ENCODE measurements at places on chromosomes 4 and X. TPM values are rescaled to one million over a fixed set of nuclear protein-coding genes. Genes with fewer than 3 reads are reported as not detected.

Gene MGARP
- total RNA-seq = 0.63 TPM

Gene TBC1D9
- total RNA-seq = 19.1 TPM

DNA sequence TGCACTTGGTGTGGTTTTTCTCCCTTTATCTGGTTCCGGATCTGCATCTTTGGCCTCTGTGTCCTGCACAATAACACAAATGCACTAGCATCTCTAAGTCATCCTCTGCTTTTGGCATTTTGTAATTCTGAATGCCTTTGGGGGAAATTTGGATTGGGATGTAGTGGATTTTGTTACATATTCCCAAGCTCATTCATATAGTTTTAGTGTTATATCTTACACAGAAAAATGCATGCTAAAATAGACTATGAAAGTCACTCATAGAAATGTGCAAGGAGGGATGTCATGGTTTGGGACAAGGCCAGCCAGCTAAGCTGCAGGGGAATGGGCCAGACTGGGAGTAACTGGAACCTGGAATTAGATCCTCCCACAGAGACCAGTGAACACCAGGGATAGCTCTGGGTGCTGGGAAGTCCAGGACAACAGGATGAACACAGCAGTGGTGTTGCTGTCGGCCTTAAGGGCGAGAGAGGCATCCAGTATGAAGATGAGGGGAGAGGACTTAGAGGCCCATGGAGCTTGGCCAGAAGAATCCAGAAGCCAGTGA is 20.1 kb downstream of the ENPP6 start:
- no peaks in the 10 kb centered on the region for H3K27me3 ChIP-seq
- no peak for DNase-seq
- no peaks in the 10 kb centered on the region for H3K36me3 ChIP-seq
- no peak overlapping the region for H3K4me3 ChIP-seq
- no peak overlapping the region for H3K27ac ChIP-seq
- H3K4me1 ChIP-seq = no peaks in the 10 kb centered on the region

- H3K36me3 ChIP-seq = no peaks in the 10 kb centered on the region
- no peak for DNase-seq
- peaks cover 5% of the 10 kb centered on the region for H3K4me1 ChIP-seq
- H3K4me3 ChIP-seq = no peak overlapping the region
These were observed 126.1 kb downstream of the EIF4E start for GRCh38 chr4:98802770-98803198.

Gene ITIH6
- total RNA-seq = not detected

DNA sequence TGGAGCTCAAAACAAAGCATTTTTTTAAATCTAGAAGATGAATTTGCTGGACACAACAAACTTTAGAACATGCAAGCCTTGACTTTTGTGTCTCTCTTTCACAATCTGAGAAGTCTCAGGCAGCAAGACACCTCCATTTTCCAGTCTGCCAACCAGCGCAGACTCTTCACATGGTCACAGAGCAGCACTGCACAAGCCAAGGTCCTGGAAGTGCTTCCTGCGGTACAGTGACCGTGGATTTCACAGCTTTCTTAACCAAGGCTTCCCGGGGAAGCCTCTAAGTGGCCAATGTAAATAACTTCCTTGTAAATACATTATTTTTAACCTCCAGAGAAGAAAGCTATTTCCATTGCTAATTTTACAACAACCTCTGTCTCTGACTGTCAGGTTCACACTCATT is 31.2 kb downstream of the ZNF827 start:
- H3K27me3 ChIP-seq = no peaks in the 10 kb centered on the region
- H3K4me1 ChIP-seq = peaks cover 34% of the 10 kb centered on the region
- no peak overlapping the region for H3K27ac ChIP-seq
- H3K4me3 ChIP-seq = no peak overlapping the region
- no peak for DNase-seq
- no peaks in the 10 kb centered on the region for H3K36me3 ChIP-seq

- no peak overlapping the region for H3K27ac ChIP-seq
- H3K4me1 ChIP-seq = no peaks in the 10 kb centered on the region
- no peaks in the 10 kb centered on the region for H3K36me3 ChIP-seq
- H3K4me3 ChIP-seq = no peak overlapping the region
- no peak for DNase-seq
These were observed 330.3 kb upstream of the EPHA5 start for GRCh38 chr4:66000510-66001117.
